ENCODE measurements at places on chromosomes 4 and X.
A peak's percentile ranks its signal among the peaks of the same experiment; 100 is the strongest.

DNA sequence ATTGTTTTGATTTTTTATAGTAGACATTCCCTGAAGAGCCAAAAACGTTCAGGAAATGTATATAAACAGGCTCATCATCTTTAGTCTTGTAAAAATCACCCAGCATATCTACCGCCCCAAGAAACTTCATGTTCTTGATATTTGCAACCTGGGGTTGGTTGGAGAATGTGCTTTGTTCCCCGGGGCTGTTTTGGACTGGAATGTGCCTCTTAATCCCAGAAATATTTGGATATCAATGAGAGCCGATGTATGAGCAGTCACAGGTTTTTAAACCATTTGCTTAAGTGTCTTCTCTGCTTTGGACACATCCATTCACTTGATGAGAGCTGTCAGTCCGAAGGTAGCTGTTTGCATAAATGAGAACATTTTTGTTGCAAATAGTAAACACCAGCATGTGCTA, 449.7 kb downstream of the PCDH7 start:
- no peak for DNase-seq

DNA sequence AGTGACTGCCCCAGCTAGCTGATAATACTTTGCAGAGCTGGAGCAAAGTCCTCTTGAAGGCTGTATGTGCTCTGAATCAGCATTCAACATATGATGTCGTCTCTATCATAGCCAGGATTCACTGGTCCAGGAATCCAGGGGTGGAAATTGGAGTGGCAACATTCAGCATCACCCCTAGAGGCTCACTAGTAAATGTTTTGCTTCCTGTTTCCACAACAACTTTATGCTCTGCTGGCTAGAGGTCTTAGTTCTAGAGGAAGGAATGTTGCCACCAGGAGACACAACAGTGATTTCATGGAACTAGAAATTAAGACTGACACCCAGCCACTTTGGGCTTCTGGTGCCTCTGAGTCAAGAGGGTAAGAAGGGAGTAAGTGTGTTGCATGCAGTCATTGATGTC, 11.3 kb downstream of the MAGEA1 start:
- DNase-seq: no peak

DNA sequence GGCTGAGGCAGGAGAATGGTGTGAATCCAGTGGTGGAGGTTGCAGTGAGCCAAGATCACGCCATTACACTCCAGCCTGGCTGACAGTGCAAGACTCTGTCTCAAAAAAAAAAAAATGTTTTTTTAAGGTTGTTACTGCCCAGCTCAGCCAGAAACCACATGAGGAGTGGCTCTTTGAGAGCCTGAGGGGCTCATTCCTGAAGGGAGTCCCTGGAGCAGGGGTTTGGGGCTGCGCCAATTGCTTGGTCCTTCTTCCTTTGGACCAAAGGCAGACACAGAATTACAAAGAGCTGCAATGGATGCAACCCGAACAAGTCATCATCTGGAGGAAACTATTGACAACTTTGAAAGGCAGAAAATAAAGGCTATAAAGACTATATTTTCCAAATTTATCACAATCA, 60.6 kb upstream of the WWC2 start:
- no peak for DNase-seq

DNA sequence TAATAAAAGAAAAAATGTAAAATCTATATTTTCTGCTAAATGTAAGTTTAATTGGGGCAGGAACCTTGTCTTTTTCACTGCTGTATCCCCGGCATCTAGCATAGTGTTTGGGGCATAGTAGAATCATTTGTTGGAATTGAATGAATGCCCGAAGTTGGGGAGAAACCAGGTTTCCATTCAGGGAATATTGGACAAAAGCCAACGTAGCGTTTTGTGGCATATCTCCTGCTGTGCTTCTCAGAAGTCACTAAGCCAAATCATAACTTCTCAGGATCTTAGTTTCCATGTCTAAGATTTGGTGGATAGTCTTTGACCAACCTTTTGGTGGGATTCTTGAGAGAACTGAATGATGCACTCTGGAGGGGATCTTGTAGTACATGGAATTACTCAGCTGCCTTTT, 42.0 kb upstream of the PGRMC2 start:
- no peak for DNase-seq

- no peak for DNase-seq
Observed at GRCh38 chr4:174429701-174430410, 92.4 kb downstream of the HPGD start.

DNA sequence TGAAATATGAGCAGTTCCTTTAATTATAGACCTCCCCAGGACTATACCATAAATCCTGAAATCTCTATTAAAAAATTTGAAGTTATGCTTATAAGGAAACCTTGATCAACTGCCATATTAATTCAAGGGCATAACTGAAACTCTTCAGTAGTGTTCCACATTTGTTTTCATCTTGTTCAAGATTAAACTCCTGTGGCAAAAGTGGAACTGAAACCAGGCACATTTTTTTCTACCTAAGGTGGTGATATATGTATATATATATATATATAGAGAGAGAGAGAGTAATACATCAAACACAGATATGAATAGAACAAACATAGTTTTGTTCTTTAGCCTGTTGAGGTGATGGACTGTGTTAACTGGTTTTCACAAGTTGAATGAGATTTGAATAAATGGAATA, 287.9 kb downstream of the DACH2 start:
- DNase-seq: no peak

DNA sequence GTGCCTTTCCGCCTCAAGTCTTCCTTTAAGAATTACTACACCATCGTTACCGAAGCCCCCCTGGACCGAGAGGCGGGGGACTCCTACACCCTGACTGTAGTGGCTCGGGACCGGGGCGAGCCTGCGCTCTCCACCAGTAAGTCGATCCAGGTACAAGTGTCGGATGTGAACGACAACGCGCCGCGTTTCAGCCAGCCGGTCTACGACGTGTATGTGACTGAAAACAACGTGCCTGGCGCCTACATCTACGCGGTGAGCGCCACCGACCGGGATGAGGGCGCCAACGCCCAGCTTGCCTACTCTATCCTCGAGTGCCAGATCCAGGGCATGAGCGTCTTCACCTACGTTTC, 2.2 kb downstream of the PCDH10 start:
- DNase-seq: no peak

- no peak for DNase-seq
Observed at GRCh38 chrX:1597345-1598020, 6.1 kb downstream of the AKAP17A start.

DNA sequence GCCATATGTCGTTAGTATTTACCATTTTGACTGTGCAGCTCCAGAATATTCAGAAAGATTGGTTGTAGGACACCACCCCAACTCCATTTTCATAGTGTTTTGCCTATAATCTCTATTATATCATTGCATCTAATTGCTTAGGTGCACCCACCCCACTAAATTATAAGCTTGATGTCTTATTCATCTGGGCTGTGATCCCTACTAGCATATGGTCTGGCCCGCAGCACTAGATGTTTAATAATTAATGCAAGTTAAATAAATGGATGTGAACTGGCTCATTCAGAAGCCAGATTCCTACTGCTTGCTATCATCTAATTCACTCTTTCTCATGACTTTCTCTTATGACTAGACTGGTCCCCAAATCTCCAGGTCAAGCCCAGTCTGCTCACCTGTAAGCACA, 143.5 kb downstream of the RELL1 start:
- DNase-seq: no peak

- DNase-seq: no peak
Observed at GRCh38 chrX:25125483-25125882, 109.7 kb upstream of the ARX start.

GRCh38 chr4:76806346-76806745, 91.6 kb downstream of the SOWAHB start:
- peak; percentile 38 for DNase-seq

GRCh38 chr4:1459722-1460511, 53.7 kb upstream of the NKX1-1 start:
- DNase-seq: no peak

DNA sequence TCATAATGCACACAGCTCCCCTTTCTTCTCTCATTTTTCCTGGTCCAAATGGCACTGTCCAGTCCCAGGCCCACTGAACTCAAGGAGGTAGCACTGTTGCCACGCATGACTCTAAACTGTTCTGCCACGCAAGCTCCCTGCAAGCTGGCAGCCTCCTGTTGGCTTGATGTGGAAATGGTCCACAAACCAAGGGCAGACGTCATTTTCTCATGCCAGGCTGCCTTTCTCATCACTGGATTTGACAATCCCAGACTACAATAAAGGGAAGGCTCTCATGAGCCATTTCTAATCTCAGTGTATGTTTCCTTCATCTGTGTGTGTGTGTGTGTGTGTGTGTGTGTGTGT, 22.4 kb downstream of the OTOP1 start:
- DNase-seq: no peak

GRCh38 chr4:82213485-82214417, 160.0 kb downstream of the HNRNPD start:
- DNase-seq: no peak

DNA sequence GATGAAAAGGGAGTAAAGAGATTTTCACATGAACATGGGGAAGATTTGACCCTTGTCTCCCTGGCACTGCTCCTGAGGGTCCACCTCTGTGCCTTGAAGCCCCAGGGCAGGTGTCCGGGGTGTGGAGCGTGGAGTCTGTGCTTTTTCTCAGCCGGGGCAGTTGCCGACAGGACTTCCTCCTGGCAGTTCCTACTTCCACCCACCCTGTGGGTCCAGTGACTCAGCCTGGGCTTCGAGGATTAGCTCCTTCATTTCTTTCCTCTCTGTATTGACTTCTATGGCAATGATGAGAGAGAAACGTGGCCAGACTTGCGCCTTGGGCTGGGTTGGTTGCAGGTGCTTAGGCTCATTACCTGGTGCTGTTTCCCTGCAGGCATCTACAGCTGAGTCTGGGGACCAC, 35.9 kb upstream of the CLCN4 start:
- DNase-seq: no peak

- DNase-seq: no peak
Observed at GRCh38 chr4:150250293-150250997, 172.2 kb downstream of the DCLK2 start.

DNA sequence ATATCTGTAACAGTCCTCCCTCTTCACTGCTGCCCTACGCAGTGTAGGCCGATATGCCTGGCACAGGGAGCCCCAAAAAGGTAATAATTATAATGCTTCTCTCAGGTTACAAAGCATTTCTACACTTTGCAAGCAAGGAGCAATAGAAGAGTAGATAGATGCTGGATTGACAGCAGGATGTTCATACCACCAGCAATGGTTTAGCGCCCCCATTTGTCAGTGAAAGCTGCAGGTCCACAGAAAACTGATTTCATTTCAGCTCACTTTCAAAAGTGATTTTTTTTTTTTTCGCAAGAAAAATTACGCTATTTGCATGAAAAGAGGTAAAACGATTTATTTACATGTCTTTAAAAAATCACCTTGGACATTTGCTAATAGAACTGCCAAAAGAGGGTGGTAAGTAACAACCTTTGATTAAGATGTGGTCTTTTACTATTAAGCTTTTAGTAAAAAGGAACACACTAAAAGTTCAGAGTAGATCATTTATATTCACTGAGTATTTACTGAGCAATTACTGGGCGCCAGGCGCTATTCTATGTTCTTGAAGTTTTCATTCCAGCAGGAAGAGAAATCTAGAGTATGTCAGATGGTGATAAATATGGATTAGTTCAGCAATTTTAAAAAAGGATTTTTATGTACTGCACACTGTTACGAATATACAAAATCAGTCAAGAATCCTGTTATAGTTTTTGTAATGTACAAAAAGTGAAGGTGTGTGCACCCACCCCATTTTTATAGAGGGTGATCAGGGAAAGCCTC, 34.4 kb downstream of the HPF1 start:
- DNase-seq: peak; percentile 18

- no peak for DNase-seq
Observed at GRCh38 chr4:73870768-73871167, 1.6 kb downstream of the CXCL1 start.

DNA sequence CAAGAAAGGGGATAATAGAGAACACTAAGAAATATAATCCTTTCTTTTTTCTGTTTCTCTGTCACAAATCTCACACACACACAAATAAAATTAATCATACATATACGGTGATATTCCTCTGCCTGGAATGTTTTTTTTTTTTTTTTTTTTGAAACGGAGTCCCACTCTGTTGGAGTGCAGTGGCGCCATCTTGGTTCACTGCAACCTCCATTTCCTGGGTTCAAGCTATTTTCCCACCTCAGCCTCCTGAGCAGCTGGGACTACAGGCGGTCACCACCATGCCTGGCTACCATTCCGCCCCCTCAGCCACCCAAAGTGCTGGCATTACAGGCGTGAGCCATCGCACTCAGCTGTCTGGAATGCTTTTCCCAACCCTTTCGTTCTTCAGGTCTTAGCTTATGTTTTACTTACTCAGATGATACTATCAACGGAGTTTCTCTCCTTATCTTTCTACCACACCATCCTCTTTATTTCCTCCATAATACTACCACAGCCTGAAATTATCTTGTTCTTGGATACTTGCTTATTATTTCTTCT, 69.3 kb downstream of the ANKRD17 start:
- peak; percentile 6 for DNase-seq

DNA sequence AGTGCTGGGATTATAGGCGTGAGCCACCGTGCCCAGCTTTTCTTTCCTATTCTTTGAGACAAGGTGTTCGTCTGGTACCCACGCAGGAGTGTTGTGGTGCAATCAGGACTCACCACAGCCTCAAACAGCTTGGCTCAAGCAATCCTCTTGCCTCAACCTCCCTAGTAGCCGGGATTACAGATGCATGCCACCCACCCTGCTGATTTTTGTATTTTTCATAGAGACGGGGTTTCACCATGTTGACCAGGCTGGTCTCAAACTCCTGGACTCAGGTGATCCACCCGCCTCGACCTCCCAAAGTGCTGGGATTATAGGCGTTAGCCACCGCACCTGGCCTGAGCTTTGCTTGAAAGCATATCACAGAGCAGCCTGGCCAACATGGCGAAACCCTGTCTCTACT, 1.5 kb upstream of the CRLF2 start:
- no peak for DNase-seq

DNA sequence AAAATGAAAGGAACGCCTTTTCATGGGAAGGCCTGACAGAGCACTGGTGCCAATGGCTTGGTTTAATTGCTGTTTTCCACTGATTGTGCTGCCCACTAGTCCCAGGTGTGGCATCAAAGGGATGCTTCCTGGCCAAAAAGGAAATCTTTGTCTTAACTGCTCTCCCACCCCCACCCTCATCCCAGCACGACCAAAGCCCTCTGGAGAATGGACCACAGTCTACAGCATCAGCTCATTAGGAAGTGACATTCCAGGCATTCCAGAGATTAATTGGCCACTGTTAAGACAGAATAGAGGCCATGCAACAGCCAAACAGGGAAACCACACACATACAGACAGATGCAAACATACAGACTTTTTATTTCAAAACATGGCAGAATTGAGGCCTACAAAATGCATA, 143.2 kb downstream of the LHFPL1 start:
- peak; percentile 15 for DNase-seq
